ENCODE measurements at places on chromosomes 4 and X.

- DNase-seq, result no peak
These were observed 203.7 kb downstream of the NSUN7 start for GRCh38 chr4:40953283-40954087.

DNA sequence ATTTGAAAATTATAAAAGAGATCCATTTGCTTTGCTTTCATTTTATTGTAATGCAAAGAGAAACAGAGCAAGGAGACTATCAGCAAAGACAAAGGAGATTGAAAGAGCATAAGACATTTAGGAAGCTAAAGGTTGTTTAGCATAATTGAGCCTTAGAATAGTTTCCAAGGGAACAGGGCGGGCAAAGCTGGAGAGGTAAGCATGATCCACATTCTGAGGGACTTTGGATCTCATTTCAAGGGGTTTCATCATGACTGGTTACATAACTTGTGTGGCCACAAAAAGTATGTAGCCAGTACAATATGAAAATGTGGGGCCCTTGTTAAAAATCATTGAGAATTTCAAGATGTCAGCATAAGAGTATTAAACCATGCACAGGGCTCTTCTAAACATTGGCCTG lies 406.5 kb downstream of the RPA4 start:
- DNase-seq, result no peak

- DNase-seq, result no peak
These were observed 35.3 kb upstream of the CXCL8 start for GRCh38 chr4:73705056-73705432.

DNA sequence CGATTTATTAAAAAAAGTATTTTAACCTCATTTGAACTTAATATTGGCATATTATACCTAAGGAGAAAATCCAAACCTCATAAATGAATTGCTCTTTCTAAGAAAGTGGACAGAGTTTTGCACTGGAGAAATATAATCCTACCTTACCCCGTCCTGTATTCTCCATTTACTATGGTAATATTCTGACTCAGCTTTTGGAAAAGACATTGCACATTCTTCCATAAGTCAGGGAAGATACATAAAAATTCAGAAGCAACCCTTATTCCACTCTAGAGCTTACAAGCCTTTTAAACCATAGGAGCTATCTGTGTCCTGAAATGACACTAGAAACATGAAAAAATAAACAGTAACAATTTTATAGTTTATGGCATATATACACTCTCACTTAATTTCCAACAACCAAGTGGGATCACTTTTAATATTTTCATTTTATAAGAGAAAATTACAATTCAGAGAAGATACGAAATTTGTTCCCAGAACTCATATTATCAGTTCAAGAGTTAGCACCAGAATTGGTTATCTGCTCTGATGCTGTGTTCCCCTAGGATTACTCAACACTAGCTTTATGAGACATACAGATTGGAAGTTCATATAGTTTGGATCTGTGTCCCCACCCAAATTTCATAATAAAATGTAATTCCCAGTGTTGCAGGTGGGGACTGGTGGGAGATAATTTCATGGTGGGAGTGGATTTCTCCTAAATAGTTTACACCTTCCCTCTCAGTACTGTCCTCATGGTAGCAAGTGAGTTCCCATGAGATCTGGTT lies 359.4 kb downstream of the ARAP2 start:
- DNase-seq, result no peak

- no peak for DNase-seq
These were observed 483.7 kb upstream of the INTU start for GRCh38 chr4:127149086-127149485.

DNA sequence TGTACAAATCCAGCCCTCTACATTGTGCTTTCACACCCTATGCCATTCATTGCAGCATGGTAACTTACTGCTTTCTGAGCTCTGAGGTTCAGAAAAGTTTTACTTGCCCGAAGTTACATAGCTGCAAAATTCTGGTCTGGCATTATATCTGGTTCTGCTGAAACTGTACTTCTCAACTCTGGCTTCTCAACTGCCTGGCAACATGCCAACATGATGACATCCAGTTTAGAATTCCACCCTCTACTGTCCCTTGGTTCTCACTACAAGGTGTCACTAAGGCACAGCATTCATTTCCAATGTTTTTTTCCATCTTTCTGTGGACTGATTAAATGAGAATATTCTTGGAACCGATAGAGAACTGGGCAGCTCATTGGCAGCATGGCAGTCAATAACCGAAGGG lies 242.9 kb upstream of the PRPS2 start:
- no peak for DNase-seq

DNA sequence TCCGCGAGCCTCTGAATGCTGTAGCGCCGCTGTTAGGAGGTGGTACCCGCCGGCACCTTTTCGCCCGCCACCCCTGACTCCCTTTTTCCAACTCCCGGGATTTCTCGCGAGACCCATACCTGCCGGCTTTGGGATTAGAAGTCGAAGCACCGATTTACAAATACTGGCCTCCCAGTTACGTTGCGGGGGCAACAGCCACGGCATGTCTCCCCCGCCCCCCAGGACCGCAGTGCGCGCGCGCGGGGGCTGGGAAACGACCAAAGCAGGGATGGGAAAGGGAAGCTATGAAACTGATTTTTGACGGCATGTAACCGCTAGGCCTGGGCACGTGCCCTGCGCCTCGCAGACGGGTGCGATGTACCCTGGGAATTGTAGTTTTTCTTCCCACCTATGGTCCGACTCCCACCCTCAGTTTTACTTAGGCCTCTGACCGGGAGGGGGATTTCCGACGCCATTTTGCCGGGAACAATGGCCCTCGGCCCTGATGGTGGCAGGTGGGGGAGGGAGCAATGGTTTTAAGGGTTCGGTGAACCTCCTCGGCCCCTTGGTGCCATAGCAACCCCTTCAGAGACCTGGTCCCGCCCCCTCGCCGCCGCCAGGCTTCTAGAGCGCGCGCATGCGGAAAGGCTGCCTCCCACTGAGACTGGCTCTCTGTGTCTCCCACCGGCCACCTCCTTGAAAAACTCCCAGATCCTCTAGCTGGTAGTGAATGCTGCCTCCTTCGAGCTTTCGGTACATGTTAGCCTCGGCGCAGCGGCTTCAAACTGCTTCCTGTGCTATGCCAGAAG lies 772 bp upstream of the WNK3 start:
- peak; percentile 1 for DNase-seq

DNA sequence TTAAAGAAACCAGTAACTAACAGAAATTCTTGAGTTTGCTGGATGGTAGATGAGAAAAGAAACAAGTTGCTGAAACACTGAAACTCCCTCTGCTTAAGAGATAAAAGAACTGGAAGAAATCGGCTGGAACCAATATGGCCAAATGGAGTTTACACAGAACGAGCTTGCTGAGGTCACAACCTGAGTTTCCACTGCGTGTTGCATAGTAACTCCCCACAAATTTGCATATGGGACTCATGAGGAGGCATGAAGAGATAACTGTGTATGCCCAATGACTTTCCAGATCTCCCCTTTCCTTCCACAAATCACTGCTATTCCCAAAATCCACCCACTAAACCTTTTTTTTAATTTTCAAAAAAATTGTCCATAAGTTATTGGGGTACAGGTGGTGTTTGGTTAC lies 10.2 kb upstream of the SMR3B start:
- no peak for DNase-seq

DNA sequence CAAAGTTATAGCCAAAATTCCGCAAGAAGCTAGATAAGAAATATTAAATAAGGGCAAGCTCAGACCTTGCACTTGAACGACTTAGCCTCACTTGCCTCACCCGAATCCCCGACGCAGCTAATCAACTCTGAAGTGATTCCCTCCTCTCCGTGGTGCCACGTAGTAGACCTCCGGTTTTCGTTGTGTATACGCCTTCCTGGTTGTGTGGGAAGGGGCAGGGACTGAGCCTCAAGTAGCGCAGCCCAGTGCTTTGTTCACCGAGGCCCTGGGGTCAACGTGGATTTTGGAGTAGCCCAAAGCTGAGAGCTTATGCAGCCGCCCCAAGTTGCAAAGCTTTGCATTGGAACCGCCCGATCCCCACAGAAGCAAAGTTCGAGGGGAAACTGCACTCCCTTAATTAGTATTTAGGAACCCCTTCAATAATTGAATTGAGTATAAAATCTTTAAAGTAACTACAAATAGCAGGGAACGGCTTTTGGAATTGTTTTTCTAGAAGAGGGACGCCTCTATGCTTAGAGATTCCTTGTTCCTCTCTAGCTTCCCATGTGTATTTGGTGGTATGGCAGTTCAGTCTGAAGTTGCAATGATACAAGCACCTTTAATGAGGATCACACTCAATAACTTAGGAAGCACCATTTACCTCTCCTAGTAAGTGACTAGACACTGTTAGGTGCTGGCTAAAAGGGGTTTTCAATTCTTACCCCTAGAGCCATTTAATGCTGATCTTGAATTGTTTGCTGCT lies 55.7 kb downstream of the LINC00632 start:
- DNase-seq, result peak; percentile 26

DNA sequence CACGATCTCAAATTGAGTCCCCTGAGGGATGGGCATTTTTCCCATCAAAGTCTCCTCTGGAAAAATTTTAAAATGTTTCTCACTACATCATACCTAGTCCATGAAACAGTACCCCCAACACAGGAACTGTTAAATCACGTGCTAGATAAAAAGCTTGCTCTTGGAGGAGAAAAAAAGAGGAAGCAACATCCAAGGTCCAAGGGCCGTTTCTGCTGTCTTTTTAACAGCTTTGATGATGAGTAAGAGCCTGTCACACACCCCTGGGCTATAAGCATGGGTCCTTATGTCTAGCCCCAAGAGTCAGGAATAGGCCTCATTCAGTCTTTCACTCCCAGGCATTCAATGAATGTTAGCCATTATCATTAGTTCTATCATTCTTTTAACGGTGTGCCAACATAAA lies 128.9 kb downstream of the SH3KBP1 start:
- no peak for DNase-seq

DNA sequence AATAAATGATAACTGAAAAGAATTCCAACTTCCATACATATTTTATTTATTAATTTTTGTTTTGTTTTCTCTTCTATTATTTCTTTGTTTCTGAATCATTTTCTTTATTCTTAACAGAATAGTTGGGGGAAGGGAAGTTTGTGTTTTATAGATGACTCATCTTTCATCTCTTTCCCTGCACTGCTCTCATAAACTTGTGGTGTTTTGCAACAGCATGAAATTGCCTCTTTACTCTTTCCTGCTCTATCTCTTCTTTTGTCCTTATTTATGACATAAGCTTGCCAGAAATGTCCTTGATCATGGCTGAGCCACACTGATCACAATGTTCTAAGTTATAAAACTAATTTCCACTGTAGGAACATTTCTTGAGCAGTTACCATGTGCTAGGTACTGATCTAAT lies 22.3 kb downstream of the QRFPR start:
- DNase-seq, result no peak
